ENCODE measurements at places on chromosomes 16 and 17.

GRCh38 chr16:1377406-1378010, 25.8 kb downstream of the GNPTG start:
- no peak for DNase-seq

GRCh38 chr16:79599256-79599836, 1.2 kb downstream of the MAF start:
- no peak for DNase-seq

GRCh38 chr16:89720551-89720812, 216 bp downstream of the VPS9D1 start:
- DNase-seq, result no peak

- DNase-seq, result no peak
Measured at GRCh38 chr17:29003289-29003688, 2.5 kb downstream of the SEZ6 start.

DNA sequence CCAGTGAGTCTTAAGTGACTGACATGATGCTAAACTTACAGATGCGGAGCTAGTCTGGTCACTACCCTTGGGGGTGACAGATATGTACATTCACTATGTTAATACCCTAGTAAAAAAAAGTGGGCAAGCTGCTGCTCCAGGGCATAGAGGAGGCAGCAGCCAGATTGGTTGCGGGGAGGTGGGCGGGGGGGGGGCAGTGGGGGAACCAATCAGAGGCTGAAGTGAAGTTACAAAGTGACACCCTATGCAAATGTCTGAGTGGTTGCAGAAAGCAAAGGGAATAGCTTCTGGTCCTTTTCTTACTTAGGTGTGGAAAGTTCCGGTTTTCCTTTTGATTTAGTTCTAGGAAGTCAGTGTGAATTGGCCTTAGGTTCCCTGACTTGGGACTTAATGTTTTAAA, 12.1 kb downstream of the NDEL1 start:
- DNase-seq, result no peak

DNA sequence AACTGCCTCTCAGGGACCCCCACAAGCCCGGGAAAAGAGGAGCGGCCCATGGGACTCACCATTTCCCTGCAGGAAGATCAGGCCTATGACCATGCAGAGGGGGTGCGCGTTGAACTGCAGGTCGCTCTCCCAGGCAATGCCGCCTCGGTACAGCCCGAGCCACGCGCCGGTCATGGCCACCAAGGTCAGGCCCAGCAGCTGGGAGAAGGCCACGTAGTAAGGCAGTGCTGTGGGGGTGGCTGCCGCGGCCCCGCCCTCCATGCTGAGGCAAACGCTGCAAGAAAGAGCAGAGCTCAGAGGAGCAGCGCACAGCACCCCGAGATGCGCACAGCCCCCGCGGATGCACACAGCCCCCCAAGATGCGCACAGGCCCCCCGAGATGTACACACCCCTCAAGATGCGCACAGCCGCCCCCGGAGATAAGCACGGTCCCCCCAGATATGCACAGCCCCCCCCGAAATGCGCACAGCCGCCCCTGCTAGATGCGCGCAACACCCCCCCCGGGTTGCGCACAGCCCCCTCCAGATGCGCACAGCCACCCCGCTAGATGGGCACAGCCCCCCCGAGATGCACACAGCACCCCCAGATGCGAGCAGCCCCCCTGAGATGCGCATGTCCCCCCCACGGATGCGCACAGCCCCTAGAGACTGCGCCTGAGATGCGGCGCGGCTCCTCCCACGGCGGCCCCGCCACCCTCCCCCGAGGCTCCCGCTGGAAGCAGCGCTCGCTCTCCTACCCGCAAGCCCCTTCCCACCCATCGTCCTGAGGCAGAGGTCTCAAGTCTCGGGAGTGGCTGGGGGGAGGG, 8.6 kb downstream of the CYB561 start:
- no peak for DNase-seq

- DNase-seq, result no peak
Measured at GRCh38 chr16:61969077-61969382, 67.2 kb downstream of the CDH8 start.

Measured in AG09319 (cell line).